KBM-7 (cell line): ENCODE measurements at places on chromosomes 12 and 14.

DNA sequence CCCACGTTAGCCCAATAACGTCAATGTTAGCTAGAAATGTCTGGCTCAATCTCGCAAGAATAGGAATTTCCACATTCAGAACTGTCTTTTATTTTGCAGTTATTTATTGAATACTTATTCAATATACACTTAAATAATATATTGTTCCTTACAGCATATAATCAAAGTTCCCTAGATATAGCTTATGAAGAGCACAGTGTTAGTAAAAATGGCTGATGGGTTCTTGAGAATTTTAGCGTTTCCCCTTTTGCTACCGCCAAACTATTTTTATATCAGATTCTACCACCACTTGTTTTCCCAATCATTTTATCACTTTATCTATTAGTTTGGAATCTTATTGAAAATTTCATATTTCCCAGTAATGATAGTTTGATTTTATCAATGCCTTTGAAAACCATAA lies 12.7 kb downstream of the EPS8 start:
- no peak for DNase-seq

- no peak for DNase-seq
Observed at GRCh38 chr12:68796399-68796798, 11.6 kb upstream of the MDM2 start.

- DNase-seq, result peak; percentile 13
Observed at GRCh38 chr14:91078095-91078737, 17.8 kb upstream of the RPS6KA5 start.

GRCh38 chr12:116372815-116373214 lies 95.3 kb upstream of the MED13L start:
- DNase-seq, result no peak
